GM13976 (cell line): ENCODE measurements at places on chromosomes 11 and 22.

DNA sequence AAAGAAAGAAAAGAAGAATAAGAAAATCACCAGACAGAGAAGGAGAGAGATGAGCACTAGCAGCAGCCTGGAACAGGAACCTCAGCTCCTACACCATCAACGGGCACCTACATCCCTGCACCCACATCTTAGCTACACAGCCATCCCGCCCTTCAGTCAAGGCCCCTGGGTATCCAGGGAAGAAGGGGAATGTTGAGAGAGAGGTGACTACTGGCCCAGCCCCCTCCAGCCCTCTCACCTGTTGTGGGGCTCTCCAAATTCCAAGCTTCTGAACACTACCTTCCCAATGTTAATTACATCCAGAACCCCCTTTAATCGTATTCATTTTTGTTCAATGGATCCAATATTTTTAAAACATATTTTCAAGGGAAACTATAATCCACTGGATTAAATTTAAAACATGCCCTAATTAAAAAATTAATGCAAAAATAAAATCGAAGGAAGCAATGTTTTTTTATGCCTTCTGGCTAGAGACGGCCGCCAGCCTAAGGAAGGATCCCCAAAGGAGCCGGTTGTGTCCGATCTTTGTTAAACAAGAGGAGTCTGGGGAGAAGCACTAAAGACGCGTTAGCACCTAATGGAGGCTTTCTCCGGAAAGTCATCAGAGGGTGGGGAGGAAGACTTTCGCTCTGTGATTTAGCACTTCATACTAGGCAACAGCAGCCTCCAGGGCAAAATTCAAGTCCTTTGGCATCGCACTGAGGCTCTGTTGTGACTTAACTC is 9.5 kb downstream of the TPST2 start:
- DNase-seq = no peak

- no peak for DNase-seq
Observed at GRCh38 chr11:111795334-111795985, 29.3 kb upstream of the PPP2R1B start.

- DNase-seq = no peak
Observed at GRCh38 chr11:35346472-35347156, 72.7 kb downstream of the SLC1A2 start.

- no peak for DNase-seq
Observed at GRCh38 chr11:66879583-66879982, 22.7 kb downstream of the LRFN4 start.

DNA sequence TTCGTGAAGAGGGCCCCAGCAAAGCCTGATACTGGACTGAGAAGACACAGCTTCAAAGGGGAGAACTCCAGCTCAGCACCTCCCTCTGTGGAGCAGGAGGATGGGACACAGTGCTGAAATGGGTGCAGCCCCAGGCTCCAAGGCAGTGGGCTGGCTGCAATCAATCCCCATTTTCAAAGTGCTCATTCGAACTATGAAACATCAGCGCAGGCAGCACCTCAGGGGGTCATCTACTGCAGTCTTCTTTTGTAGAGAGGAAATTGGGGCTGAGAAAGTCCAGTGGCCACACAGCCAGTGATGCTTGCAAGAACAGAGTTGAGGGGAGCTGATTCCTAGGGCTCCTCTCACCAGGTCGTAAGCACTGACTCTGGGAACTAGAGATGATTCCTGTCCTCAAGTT is 25.1 kb downstream of the OPCML start:
- DNase-seq = no peak

GRCh38 chr22:48827904-48828555 is 999.6 kb downstream of the BRD1 start:
- DNase-seq = no peak

- no peak for DNase-seq
Observed at GRCh38 chr11:67564230-67564629, 19.4 kb upstream of the GSTP1 start.

GRCh38 chr11:12161603-12162350 is 51.4 kb downstream of the MICAL2 start:
- DNase-seq = no peak

DNA sequence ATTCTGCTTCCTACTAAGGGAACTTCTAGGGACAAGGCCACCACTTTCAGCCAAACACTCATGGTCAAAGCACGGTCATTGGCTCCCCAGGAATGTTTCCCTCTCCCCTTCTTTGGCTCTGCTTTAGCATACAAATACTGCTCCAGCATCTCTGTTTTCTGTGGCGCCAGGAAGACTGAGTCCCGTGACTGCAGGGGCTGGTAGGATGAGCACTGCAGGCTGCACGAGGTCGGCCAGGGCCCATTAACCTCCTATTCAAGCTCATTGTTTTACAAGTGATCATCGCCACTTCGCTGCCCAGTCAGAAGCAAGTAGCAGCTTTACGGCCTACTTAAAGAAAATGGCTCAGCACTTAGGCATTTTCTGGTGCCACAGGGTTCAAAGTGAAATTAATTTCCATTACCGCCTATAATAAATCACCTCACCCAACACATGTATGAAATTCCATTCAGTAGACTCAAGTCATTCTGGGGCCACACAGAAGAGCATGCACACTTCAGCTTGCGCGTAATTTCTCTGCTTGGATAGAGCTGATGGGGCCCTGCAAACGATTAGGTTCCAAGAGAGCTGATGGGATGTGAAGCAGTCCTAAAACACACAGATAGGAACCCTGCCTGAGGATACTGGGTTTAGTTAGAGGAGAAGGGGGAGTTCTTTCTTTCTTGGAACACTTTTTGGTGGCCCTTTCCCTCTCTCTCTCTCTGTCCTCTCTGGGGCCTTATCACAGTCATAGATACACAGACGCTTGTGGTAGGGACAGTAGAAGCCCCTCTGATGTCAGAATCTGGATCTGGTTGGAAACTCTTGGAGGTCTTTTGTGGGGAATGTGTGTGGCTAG is 173.7 kb downstream of the KIF18A start:
- DNase-seq = no peak

DNA sequence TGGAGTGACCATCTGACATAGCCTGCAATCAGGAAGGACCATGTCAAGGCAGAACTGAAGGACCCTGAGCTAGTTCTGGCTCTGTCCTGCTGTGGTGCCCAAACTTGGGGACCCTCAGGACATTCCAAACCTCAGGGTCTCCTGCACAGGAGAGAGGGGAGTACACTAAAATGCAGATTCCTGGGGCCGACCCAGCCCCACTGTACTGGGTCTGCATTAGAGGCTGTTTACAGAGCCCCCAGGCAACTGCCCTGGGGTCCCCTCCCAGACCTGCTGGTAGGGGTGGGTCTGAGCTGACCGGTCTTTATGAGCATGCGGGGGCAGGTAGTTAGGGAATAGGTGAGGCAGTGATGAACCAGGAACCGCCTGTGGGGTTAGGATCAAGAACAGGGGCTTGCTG is 6.8 kb downstream of the TRPM5 start:
- DNase-seq = no peak

DNA sequence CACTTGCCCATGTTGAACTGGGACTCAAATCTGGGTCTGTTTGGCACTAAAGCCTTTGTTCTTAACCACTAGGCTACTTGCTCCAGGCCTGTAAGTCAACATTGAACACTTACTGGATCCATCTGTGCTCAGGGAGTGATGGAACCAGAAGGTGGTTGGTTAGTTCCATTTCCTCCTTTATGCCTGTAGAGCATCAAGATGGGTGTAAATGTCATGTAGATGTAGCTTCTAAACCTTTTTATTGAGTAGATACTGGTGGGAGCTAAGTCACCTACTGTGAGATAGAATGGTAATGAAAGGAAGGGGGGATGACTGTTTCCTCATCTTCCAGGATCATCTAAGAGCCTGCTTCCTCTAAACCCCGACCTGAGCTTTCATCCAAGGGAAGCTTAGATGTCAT is 38.6 kb upstream of the ALKBH3 start:
- DNase-seq = no peak

GRCh38 chr11:17163291-17163690 is 44.5 kb downstream of the PIK3C2A start:
- no peak for DNase-seq

DNA sequence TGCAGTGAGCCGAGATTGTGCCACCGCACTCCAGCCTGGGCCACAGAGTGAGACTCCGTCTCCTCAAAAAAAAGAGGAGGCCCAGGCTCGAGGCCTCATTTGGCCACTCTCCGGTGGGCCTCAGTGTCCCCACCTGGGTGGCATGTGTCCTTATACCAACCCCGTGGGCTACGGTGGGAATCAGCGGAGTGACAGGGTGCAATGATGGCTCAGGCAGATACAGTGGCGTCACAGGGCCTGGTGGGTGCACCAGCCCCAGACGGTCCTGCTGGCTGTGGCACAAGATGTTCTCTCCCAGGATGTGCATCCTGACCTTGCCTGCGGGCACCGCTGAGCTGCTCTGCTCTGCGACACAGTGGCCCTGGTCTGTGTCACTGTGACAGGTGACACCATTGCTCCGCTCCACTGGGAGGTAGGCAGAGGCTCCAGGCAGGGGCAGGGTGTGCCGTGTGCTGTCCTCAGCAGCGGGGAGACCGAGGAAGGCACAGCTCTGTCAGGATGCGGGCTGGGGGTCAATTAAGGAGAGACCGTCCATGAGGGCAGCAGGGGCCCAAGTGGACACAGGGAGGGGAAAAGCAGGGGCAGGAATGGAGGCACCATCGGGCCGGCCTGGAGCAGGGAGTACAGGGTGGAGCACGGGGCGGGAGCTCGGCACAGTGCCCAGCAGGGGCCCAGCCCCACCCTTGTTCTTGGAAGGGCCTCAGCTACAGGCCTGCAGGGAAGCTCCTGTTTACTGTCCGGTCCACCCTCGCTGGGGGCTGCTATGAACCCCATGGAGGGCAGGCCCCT is 21.7 kb upstream of the TH start:
- no peak for DNase-seq

DNA sequence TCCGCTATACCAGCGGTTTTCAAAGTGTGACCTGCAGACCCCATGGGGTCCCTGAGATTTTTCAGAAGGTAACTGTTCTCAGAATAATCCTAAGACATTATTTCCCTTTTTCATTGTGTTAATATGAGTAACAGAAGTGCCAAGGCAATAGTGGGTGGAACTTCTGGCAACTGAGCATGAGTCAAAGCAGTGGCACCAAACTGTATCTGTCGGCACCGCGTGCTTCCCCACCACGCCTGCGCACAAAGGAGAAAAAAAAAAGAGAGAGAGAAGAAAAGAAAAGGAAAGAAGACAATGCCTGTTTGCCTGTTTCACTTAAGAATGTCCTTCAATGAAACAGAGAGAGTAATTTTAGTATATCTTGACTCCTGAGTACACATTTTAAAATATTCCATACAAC is 679.9 kb downstream of the OPCML start:
- no peak for DNase-seq

- no peak for DNase-seq
Observed at GRCh38 chr11:14980854-14981253, 8.7 kb upstream of the CALCA start.

GRCh38 chr11:112162761-112163546 is 940 bp downstream of the IL18 start:
- DNase-seq = no peak

GRCh38 chr11:33258631-33259205 is 1.5 kb downstream of the HIPK3 start:
- DNase-seq = peak; percentile 20

GRCh38 chr11:34178209-34178821 is 72.9 kb downstream of the NAT10 start:
- DNase-seq = no peak

DNA sequence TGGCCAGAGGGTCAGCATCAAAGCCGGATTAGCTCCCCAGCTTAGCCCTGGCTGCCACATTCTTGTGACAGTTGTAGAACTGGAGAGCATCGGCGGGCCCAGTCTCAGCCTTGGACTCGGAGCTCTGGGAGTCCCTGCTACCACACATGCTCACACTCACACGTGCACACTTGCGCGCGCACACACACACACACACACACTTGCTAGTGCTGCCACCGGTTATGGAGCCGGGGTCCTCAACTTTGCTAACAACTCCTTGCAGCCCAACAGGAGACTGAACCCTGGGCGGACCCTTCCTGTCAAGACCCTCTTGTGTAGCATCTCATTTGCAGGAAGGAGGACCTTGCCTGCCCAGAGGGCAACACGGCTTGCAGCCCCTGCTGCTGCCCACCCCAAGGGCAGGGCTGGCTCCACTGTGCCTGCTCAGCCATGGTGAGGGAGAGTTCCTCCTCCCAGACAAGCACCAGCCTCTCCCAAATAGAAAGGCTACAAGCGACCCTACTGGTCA is 107.6 kb downstream of the WNT7B start:
- no peak for DNase-seq

- DNase-seq = peak; percentile 21
Observed at GRCh38 chr11:4699697-4700435, 2.2 kb upstream of the OR51E2 start.

DNA sequence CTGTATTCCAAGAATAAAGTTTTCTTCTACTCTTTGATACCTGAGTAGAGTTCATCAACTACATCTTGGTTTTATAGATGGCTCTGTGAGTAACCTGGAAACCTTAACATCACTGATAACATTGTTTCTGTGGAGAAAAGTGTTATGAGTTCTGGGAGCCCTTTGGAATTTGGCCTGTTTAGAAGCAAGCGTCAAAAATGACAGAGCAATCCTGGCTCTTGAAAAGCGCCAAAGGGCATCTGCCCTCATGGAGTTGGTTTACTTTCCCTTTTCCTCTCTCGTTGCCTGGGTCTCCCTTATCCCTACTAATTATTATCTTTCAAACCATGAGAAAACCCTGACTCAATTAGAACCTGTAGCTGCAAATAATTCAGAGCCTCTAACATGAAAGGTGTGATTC is 140.1 kb downstream of the DBX1 start:
- DNase-seq = no peak

- DNase-seq = no peak
Observed at GRCh38 chr11:44358713-44359112, 48.8 kb upstream of the ALX4 start.

- DNase-seq = no peak
Observed at GRCh38 chr11:55732936-55733335, 40.3 kb upstream of the OR5D13 start.

DNA sequence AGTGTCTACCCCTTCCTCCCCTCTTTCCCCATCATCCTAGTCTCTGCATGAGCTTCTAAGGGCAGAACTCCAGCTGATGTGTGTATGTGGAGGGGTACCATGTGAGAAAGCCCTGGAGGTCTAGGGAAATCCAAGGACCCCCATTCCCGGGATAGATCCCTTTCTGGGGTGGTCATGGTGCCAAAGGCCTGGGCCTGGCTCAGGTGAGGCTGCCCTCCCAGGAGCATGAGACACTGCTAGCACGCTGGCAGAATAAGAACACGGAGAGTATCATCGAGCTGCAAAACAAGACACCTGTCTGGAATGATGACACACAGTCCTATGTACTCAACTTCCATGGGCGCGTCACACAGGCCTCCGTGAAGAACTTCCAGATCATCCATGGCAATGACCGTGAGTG is 19.6 kb downstream of the TUB start:
- no peak for DNase-seq

DNA sequence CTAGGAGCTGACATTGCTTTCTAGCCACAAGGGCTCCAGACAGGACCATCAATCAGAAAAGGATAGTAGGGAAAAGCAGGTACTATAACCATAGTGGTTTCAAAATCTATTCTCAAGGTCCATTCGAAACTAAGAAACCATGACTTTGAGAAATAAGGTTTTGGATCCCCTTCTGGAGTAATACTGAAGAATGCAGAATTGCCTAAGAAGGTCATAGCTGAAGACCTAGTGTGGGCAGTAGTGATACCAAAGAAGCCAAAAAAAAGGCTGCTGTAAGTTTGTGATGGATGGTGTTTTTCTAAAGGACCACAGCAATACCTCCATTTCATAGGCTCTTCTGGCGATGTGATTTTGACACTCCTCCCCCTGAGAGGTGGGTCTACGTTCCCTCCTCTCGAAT is 163.1 kb downstream of the MAML2 start:
- DNase-seq = no peak
